ENCODE measurements at places on chromosomes 7 and 10.

DNA sequence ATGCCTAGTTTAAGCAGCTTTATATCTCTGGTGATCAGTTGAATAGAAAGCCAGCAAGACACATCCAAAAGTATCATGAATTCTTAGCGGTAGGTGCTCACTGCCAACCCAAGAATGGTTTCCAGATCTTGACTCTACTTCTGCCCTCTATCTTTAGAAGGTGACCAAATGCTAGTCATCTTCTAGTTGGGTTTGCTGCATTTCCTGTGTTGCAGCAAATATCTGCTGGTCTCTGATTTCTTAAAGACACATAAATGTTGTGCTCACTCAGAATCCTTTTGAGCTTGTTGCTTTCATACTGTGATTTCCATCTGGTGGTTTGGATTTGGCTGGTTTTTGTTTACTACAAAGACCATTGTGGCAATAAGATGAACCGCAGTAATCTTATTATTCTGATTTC lies 2.2 kb downstream of the CDC123 start:
- no peak for DNase-seq

DNA sequence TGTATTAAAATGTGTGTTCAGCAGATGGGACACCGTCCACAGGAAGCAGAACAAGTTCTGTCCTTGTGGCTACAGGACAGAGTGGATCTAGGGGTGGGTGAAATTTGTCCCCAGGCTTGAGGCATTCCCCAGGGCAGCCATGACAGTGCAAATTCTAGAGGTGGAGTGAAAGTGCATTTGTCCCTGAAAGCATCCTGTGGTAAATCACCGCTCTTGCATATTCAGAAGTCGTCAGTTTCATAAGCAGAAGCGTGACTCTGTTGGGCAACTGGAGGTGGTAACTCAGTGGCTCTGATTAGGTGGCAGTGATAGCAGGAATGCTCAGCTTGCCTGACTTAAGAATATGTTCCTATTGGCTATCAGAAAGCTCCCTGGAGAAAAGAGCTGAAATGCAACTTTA lies 96.6 kb downstream of the SNX10 start:
- no peak for DNase-seq

- DNase-seq = no peak
Measured at GRCh38 chr7:27203964-27204594, 4.2 kb upstream of the HOXA13 start.

DNA sequence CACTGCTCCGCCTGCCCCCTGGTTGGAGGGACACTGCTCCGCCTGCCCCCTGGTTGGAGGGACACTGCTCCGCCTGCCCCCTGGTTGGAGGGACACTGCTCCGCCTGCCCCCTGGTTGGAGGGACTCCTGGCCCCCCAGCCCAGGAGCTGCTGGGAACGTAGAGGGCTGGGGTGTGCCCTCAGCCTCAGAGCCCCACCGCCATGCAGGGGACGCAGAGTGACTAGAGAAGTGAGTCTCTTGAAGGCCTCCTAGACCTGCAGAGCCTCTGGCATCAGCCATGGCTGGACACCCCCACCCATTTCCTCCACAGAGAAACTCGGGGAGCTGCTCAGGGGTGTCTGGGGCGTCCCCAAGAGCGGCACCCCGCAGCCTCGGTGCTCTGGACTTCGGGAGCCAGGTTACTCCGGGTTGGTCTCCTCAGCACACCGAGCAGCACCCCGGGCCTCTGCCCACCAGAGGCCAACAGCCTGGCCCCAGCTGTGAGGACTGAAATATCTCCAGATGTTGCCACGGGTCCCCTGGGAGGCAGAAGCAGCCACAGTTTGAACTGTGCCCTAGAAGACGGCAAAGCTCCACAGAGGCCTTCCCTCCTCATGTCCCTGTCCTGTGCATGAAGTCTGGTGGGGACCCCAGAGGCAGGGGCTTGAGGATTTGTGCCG lies 191.9 kb downstream of the ELFN1 start:
- no peak for DNase-seq

DNA sequence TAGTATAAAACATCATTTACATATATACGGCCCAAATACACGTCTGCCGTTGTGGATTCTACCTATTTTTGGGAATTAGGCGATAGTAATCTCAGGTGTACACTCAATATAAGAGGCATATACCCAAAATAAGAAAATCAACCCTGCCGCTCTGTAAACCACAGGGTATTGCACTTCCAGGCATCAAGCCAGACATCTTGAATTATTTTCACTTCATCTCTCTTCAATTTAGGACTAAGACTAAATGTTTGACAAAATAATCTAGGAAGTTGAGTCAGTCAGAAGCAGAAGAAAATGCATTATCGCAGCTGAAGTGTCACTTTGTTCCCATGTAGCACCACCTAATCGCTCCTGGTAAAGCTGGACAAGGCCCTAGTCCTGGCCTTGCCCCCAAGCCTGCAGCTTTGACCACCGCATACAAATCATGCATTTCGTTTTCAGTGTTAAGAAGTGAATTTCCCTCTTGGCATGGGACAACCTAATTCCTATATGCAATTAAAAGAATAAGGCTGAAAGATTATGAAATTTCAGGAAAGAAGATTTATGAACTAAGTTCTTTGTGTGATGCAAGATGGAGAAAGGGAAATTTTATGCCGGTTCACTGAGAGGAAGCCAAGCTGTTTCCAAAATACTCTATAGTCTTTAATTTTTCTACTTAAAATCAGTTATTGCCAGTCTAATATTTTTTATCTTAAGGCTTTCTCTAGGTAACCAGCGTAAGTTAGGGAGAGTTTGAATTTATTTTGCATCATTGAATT lies 26.0 kb downstream of the CABCOCO1 start:
- no peak for DNase-seq

GRCh38 chr10:44357023-44357540 lies 27.8 kb downstream of the CXCL12 start:
- no peak for DNase-seq

DNA sequence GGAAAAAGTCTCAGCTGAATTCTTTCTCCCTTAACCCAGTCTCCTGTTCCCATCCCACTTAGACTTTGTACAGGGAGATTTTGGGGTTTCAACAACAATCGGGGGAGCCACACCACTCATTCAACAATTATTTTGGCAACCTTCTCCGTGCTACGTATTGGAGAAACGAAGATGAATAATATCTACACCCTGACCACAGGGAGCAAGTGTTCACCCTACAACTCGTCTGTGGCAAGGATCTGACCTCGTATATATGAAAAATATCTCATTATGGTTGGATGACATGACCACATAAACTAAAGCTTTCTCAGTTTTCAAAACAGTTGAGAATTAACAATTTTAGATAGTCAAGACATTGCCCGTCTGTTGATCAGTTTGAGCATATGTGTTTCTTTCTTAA lies 302.1 kb downstream of the CACNA2D1 start:
- DNase-seq = no peak

DNA sequence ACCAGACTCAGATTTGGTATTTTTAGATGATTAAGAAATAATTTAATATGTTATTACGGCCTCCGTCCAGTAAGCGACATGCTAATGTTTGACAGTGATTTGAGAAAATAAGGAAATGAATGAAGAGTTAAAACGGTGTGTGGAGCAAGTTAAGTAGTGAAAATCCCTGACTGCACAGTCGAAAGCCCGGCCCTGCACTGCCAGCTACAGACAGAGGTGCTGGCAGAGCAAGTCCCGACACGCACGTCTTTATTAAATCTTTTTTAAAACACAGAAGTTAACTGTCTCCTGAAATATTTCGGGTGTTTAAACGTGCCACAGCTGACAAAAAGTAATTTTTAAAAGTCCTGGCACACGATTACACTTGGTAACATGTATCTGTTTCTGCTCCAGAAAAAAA lies 293.4 kb upstream of the RNF32 start:
- no peak for DNase-seq

- no peak for DNase-seq
Measured at GRCh38 chr7:107130487-107131220, 38.1 kb upstream of the HBP1 start.

- no peak for DNase-seq
Measured at GRCh38 chr10:114288424-114289095, 49.5 kb downstream of the VWA2 start.

DNA sequence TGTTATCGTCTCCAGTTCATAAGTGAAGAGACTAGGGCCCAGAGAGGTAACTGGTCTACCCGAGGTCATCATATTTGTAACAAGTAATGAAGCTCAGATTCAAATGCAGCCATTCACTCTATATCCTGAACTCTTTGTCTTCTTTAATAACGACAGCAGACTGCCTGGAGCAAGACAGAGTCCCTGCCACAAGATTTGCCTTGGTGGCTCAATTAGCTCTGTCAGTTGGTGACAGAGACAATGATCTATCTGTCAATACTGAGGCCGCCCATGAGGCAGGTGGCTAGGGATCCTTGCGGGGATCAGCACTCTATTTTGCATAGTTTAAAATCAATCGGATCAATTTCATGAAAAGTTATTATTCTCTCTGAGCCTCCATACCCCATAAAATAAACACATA lies 43.9 kb downstream of the SH3PXD2A start:
- no peak for DNase-seq

- no peak for DNase-seq
Measured at GRCh38 chr7:39761449-39761848, 138.1 kb downstream of the RALA start.
